Activated CD4-positive, alpha-beta T cell treated with anti-CD3 and anti-CD28 coated beads, Interleukin-2, amount 10 ng/mL, durations not matched to agents 24 days and 14 days (primary cell): ENCODE measurements at places on chromosomes 7 and 10.

- DNase-seq: no peak
These were observed 39.4 kb downstream of the EN2 start for GRCh38 chr7:155497149-155497901.

- DNase-seq: no peak
These were observed 268.1 kb upstream of the FZD8 start for GRCh38 chr10:35910234-35910633.

GRCh38 chr7:74291535-74291934 lies 2.3 kb downstream of the CLIP2 start:
- no peak for DNase-seq

GRCh38 chr7:157548691-157549303 lies 212.0 kb downstream of the DNAJB6 start:
- DNase-seq: no peak

DNA sequence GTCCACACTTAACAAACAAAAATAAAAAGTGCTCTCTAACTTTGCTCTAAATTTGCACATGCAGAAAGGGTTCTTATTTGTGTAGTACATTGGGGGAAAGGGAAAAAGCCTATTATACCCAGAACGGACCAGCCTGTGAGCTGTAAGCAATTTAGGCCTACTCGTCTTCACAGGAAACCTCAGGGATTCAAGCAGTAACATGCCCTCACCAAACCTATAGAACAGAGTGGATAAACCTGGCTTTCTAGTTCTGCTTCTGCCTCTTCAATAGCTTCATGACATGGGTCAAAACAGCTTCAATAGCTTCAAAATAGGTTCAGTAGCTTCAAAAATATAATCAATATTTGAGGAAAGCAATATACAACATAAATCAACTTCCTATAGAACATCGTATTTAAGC lies 163.7 kb downstream of the ARL4A start:
- DNase-seq: no peak

DNA sequence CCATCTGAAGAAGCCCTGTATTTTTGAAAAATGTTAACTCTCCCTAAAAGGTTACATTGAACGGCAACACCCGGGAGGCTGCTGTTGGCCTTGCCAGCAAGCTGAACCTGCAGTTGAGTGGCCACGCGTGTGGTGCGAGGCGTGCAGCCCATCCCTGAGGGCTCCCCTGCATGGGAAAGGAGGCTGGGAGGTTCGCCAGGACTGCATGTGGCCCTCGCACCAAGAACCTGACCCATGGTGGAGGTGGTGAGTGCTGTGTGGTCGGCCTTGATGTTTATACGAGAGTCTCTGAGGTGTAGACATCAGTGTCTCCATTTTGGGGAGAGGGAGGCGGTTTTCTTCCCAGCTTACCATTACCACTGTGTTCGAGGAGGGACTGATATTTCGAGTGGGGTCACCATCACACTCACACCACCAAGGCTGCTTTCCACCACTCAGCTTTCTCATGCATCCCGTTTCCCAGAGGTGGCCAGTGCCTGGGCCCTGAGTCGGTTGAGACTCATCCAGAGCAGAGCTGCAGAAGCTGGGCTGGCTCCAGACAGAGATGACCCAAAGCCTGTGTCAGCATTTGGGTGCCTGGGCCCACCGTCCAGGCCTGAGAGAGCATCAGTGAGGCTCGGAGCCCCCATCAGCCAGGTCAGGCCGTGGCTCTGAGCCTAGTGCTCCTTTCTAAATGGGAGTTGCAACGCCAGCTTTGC lies 222.6 kb downstream of the EBF3 start:
- no peak for DNase-seq

DNA sequence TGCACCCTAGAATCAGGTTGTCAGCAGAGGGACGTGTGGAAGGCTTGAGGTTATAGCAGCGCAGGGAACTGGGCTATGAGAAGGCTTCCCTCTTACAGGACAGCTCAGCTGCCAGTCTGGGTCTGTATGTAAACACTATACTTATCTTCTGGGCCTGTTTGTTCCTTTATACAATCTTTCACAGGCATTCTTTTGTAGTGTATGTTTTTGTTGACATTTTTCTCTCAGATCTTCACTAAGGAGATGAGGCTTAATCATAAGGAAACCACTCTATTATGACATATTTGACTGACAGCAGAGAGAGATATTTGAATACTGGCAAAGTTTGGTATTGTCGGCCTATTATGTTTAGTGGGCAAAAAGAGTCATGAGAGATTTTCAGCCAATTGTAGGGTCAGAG lies 929 bp downstream of the GBF1 start:
- no peak for DNase-seq

DNA sequence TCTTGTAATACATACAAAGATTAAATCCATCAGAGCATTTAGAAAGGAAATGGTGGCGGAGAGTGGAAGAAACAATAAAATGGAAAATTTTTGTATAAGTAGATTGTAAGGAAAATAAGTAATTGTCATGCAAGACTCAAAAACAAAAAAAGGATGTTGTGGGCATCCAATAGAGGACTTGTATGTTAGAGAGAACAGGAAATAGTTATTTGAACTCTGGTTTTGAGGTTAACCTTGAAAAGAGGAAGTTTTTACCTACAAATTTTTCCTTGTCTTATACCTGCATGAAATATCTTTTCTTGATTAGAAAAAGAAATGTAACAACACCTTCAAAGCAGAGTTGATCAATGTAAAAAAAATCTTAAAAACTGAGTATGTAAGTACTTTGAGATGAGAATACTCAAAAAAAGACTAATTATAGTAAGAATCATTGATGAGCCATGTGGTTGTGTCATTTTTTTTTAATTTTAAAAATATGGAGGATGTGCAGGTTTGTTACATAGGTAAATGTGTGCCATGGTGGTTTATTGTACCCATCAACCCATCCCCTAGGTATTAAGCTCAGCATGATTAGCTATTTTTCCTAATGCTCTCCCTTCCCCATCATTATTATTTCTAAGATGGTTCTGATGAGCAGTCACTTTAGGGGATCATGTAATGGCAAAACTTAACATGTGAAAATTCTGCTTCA lies 11.9 kb downstream of the TMEM106B start:
- DNase-seq: no peak

GRCh38 chr7:115005953-115006352 lies 84.1 kb downstream of the MDFIC start:
- no peak for DNase-seq

- DNase-seq: no peak
These were observed 17.5 kb downstream of the ZNF33A start for GRCh38 chr10:38027986-38028385.

DNA sequence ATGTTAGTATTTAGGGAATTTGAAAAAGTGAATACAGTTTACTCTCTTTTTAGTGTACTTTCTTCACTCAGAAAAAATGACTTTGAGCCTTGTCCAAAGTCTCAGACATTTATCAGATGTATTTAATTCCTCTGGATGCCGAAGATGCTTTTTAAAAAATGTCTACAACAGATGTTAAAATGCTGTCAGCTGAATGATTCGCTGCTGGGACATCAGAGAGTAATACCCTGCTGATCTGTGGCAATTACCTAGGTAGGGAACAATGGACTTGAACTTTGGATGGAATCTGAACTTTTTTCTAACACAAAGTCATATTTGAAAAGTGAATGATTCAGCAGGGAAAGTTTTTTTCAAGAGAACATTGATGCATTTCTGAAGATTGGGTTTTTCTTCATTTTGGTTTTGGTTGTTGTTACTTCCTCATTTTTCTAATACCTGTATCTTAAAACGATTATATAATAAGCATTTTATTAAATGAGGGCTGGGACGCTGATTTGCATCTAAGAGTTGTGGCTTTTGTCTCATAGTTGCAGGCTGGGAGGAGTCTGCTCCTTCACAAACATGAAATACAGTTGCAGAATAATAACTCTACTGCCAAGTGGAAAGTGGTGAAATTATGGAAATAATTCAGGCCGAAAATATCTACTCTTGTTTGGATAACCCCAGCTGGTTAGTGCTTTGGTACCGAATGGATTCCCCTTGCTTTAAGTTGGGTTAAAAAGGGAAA lies 98.0 kb downstream of the SPAG6 start:
- no peak for DNase-seq

- no peak for DNase-seq
These were observed 1.2 kb downstream of the PLOD3 start for GRCh38 chr7:101216001-101216859.

GRCh38 chr10:49174261-49174925 lies 13.8 kb downstream of the TMEM273 start:
- DNase-seq: no peak

GRCh38 chr7:82194016-82194643 lies 249.4 kb downstream of the CACNA2D1 start:
- no peak for DNase-seq

DNA sequence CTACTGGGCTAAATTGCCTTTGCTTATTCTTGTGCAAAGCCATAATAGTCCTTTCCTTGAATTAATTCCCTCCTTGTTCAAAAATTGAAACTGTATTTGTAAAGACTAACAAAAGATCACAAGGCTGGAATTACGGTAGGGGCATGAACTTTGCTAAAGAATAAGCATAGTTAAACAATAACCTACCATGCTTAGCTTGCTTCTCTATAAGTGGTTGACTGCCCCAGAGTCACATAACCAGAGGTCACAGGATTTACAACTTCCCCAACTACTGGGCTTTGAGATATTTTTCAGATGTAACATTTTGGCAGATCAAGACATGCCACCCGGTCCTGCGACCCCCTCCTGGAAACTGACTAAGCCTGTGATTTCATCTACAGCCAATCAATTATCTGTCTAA lies 181.4 kb downstream of the GPAM start:
- no peak for DNase-seq

DNA sequence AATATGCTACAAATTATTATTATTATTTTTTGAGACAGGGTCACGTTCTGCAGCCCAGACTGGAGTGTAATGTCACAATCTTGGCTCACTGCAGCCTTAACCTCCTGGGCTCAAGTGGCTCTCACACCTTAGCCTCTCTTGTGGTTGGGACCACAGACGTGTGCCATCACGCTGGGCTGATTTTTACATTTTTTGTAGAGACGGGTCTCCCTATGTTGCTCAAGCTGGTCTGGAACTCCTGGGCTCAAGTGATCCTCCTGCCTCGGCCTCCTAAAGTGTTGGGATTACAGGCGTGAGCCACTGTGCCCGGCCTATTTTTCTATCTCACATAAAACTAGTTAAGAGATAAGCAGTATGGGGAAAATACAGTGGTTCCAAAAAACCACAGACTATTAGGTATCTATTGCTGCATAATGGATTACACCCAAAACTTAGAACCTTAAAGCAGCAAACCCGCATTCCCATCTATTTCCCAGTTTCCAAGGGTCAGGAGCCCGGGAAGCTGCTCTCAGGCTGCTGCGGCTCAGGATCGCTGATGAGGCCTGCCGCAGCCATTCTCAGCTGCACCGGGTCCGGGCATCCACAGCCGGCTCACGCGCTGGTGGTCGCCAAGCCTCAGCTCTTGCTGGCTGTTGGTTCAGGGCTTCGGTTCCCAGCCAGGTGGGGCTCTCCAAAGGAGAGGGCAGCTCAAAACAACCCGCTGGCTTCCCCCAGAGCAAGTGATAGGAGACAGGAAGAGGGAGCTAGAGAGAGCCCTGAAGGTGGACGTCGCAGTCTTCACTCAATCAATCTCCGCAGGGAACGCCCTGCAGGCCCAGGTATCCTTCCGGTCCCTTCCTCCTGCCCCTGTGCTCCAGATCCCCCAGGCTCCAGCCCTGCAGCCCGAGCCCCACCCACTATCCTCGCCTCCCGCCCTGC lies 128.2 kb downstream of the UBE2H start:
- DNase-seq: peak; percentile 80

- peak; percentile 81 for DNase-seq
These were observed 878 bp downstream of the SEC61A2 start for GRCh38 chr10:12130237-12130872.

DNA sequence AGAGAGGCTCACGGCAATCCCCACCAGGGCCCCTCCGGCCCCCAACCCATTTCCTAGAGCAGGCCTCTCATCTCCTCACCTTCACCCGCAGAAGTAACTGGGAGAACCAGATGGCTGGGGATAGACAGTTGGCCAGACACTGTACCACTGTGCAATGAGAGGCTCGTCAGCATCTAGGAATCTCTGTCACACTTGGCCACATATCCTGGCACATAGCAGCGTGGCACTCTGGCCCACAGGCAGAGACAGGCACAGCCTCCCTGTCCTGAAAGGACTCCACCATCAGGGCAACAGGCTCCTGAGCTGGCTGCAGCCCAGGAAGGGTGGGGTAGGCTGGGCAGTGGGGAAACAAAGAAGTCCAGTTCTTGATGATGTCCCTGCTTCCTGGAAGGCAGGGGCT lies 45.8 kb downstream of the C10orf143 start:
- DNase-seq: no peak

GRCh38 chr10:132449051-132449810 lies 52.2 kb downstream of the PWWP2B start:
- DNase-seq: no peak

DNA sequence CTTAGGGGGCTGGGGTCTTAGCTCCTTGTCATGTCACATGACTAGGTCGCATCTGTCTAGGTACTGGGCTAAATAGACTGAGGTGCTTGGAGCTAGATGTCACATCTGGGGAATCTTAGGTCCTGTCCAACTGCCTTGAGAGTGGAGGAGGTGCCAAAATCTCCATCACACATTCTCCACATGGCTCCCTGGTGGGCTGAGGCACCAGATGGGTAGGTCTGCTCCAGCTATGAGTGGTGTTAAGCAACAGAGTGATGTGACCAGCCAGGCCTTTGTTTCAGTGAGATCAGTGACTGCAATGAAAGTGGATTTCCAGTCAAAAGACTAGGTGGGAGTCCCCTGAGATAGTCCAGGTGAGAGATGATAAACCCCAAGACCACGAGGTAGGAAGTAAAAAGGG lies 251.8 kb downstream of the BMPER start:
- DNase-seq: no peak

DNA sequence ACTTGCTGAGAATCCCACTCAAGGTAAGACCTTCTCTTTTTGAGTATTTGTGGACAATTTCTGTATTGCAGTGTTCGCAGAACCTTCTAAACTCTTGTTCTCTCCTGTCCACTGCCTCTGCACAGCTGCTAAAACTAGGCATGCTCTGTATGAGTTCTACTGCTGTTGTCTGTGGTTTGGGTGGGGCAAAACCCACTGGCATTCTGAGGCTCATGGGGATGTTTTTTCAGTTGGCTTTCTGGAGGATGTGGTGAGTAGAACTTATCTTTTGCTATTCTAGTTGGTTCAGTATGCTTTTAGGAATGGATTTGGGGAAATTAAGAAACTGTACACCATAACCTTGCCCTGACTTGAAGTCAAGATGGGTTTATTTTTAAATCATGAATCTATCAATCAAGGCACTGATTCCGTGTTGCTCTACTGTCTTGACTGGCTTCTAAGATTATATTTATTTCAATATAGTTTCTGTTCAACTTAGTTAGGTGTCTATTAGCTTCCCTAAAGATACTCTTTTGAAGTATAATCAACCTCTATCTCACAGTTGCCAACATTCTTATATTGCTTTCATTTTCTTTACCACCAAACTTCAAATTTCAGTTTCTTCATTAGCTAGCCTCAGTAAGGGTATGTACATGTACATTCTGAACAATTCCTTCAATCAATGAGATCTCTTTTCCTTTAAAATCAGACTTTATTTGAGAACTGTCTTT lies 25.0 kb upstream of the C1GALT1 start:
- peak; percentile 90 for DNase-seq

- DNase-seq: peak; percentile 90
These were observed 2.5 kb downstream of the LFNG start for GRCh38 chr7:2521952-2522591.

- DNase-seq: no peak
These were observed 60.9 kb downstream of the GRB10 start for GRCh38 chr7:50721661-50722259.

- DNase-seq: no peak
These were observed 26.4 kb upstream of the GSDME start for GRCh38 chr7:24783698-24784097.
